Stimulated activated CD8-positive, alpha-beta memory T cell treated with anti-CD3 and anti-CD28 coated beads, Interleukin-15, amount 100 ng/mL, for 24 hours (primary cell): ENCODE measurements at places on chromosomes 5 and 9.

- no peak for DNase-seq
Measured at GRCh38 chr9:38439291-38439915, 15.1 kb upstream of the IGFBPL1 start.

- DNase-seq = no peak
Measured at GRCh38 chr5:158609333-158610050, 490.2 kb downstream of the EBF1 start.

- DNase-seq = no peak
Measured at GRCh38 chr9:2191609-2191972, 176.4 kb downstream of the SMARCA2 start.

DNA sequence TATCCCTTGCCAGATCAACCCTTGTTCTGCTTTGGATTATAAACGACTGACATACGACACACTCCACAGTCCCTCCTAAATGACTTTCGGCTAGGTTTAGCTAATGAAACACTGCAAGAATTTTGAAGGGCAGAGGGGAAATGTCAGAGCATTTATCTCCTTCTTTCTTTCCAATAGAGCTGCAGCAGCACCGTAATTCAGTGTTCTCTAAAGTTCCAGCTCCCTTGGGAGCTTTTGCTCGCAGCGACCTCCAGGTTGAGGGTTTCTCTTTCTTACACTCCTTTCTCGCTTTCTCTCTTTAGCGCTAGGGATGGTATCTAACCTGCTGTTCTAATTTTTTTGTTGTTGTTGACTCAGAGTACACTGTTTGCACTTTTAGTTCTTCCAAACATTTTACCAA lies 467.1 kb upstream of the ST8SIA4 start:
- no peak for DNase-seq

DNA sequence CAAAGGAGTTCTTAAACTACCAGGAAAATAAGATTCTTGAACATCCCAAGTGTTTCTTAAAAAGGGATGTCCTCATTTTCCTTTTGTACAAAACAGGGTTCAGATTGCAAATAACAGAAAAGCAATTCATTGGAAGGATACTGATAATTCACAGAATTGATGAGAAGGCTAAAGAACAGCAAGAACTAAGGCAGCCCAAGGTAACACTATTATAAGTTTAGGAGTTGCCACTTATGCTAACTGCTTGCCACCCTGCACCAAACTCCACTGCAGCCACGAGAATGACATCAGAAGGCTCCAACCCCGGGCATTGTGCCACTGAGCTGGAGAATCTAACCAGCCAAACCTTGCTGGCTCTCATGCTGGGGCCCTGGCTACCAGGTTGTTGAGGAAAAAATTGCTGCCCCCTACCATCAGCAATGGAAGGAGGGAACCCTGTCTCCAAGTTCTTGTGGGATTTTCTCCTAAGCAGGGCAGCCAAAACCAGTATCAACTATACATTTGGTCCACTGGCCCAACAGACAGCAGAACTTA lies 123.4 kb downstream of the ARL15 start:
- DNase-seq = no peak

- DNase-seq = no peak
Measured at GRCh38 chr9:126956917-126957686, 42.5 kb downstream of the RALGPS1 start.

- no peak for DNase-seq
Measured at GRCh38 chr9:92983984-92984589, 36.8 kb downstream of the FGD3 start.

DNA sequence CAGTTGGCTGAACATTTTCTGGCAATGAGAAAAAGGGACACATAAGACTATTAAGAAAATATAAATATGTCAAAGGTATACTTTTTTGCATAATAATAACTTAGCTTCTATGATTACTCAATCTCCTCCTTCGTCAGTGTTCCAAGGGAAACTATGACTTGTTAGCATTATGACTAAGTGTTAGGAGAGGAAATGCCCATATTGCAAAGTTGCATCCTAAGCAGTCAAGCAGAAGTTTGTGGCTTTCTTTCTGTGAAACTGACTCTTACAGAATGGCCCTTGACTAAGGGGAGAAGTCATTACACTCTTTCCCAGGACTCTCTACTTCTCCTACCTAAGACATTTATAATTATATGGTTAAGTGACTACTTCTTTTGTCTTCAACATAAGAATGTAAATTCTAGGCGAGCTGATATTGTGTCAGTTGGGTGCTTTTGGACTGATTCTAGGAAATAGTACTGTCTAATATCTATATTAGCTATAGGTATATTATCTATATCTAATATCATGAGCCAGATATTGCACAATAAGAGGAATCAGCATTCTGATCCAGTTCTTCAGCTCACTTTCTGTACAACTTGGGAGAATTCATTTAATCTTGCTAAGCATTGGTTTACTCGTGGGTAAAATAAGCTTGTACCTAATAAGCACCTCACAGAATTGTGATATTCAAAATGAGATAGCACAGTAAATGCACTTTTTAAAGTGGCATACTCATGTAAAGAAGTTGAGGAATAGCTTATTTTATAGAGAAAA lies 16.4 kb upstream of the SPINK6 start:
- DNase-seq = no peak

DNA sequence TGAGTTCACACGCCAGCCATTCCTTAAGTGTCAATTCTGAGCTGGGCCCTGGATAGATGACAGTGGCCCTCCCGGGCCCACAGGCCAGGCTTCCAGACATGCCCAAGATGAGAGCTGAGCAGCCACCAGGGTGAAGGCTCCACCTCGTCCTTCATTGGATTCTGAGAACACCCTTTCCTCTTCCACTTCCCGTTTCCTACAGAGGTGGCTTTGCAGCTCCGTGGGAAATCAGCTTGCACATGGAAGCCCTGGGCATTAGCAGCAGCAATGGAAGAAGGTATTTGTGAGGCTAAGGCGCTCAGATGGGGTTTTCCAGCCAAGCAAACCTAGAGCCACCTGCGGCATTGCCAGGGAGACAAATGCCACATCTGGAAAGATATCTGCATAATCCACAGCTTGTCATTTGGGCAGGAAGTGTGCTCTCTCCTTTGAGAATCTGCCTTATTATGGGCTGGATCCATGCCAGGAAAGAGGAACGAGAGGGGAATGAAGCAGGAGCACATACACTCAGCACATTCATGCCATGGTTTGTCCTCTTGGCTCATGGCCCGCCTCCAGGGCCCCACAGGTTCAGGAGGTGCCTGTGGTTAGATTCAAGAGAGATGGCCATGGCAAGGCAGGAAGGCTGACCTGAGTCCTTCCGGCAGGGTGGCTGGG lies 34.1 kb downstream of the CFAP77 start:
- no peak for DNase-seq

- no peak for DNase-seq
Measured at GRCh38 chr9:83144492-83144891, 81.5 kb upstream of the RASEF start.

GRCh38 chr9:71791875-71792274 lies 23.6 kb upstream of the CEMIP2 start:
- DNase-seq = no peak

GRCh38 chr5:142626099-142626498 lies 59.8 kb downstream of the FGF1 start:
- DNase-seq = no peak

DNA sequence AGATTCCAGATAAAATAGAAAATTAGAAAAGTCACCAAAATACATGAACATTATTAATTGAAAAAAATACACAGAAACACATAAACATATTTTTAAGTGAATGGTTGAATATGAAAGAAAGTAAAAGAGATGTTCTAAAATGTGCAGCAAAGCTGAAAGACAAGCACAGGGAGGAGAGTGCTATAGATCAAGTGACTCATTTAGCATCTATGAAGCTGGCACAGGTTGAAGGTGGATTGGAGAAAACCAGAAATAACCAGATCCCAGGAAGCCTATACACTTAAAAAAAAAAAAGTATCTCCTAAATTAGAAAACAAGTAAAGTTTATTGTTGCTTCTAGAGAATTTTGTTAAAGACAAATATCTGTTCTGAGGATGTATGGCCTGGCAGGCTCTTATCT lies 338.9 kb downstream of the CDH12 start:
- no peak for DNase-seq
